ENCODE measurements at places on chromosomes 3 and 15.
A peak's percentile ranks its signal among the peaks of the same experiment; 100 is the strongest.

- no peak for DNase-seq
These were observed 110.6 kb downstream of the ABI3BP start for GRCh38 chr3:100882571-100882984.

GRCh38 chr3:54630101-54630623 lies 297.7 kb downstream of the LRTM1 start:
- no peak for DNase-seq

GRCh38 chr3:134090031-134090430 lies 60.3 kb upstream of the SLCO2A1 start:
- DNase-seq = no peak

DNA sequence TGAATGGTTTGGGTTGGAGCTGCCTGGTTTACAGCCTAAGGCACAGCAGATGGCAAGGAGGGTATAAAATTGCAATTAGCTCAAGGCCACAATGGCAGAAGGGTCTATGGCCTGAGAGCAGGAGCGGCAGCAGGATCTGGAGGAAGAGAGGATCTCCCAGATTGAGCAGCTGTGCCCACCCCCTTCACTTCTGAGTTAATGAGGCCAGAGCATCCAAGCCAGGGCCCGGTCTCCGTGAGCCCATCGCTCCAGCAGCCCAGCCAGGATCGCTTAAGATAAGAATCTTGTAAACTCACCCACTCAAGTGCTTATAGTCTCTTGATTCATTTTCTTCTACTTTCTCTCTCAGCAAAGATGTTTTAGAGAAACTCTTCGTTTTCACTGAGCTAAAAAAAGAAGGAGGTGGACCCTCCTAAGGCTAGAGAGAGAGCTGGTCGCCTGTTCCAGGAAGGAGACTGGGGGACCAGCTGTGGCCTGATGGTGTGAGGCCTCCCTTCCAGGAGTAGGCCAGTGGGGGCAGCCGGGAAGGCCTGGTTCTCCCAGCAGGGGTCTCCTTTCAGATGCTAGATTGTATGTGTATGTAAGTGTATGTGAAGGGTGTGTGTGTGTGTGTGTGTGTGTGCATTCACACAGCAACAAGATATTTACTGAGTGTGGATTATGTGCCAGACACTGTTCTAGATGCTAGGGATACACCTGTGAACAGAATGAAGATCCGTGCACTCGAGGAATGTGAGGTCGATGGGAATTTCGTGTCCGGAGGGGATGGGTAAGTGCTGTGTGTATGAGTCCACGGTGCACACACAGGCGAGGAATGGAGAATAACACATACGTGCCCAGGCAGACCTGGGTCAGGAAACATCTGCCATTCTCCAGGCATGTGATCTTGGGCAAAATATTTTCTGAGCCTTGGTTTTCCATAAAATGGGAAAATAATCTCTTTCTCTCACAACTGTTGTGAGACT lies 18.6 kb downstream of the MAGEF1 start:
- no peak for DNase-seq

GRCh38 chr15:78930577-78931388 lies 14.1 kb downstream of the CTSH start:
- no peak for DNase-seq

- DNase-seq = no peak
These were observed 28.0 kb downstream of the PSTPIP1 start for GRCh38 chr15:77022646-77023575.

DNA sequence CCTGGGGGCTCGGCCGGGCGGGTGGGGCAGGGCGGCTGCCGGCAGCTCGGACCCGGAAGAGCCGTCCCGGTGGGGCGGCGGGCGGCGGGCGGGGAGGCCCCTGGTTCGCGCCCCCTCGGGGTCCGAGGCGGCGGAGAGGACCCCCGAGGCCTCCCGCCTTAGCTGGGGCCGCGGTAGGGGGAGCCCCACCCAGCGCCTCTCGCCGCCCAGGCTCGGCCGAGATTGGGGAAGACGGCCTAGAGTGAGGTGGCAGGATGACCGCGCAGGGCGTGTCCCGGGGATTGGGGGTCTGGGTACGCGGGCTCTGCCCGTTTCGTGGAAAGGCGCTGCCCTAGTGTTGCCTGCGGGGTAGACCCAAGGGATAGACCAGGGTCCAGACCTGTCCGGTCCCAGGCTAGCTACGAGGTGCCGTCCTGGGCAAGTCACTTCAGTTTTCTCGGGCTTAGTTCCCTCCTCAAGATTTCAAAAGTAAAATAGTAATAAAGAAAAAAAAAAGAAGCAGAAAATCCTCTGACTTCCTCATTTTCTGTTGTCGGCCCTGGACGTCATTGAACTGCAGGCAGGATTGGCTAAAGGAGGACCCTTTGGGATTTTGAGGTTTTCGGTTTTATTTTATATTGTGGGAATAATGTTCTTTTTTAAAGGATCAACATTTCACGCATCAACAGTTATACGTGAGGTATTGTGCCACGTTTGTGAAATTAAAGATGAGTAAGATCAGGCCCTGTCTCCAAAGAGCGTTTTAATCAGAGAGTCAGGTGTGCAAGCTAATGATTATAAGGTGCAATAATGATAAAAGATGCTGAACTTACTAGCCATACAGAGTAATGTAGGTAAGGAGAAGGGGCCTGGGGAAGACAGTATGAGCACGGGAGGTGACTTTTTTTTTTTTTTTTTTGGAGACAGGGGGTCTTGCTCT lies 679 bp downstream of the IQGAP1 start:
- peak; percentile 65 for DNase-seq

DNA sequence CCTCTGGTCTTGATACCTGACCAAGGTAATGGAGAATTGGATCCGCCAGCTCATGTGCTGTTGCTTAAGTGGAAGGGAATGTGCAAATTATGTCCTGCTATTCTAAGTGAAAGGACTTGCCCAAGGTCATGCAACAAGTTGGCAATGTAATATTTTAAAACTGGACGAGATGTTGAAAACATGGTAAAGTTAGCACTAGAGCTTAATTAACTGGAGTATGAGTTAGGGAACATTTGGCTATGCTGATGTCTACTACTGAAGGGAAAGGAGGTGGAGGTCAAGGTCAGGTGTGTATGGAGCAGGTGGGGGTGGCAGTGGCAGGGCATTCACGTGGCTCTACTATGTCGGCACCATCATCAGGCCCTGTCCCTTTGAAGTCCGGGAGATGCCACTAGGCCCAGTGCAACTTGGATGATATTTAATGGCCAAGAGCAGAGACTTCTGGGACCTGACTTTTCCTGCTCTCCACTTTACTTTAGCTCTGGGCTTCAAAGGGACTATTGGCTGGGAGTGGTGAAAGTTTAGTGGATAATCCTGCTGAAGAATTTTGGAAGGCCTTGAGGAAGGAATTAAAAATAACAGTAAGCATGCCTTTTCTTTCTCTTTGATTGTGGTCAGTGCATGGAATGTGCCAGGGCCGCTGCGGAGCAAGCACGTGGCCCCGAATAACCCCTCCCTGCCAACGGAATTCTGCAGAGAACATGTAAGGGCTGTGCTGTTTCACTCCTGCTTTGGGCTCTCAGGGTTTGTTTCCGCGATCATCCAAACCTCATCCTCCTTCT lies 14.9 kb downstream of the SMAD3 start:
- DNase-seq = no peak

- DNase-seq = no peak
These were observed 51.6 kb upstream of the SMAD6 start for GRCh38 chr15:66650433-66650832.

DNA sequence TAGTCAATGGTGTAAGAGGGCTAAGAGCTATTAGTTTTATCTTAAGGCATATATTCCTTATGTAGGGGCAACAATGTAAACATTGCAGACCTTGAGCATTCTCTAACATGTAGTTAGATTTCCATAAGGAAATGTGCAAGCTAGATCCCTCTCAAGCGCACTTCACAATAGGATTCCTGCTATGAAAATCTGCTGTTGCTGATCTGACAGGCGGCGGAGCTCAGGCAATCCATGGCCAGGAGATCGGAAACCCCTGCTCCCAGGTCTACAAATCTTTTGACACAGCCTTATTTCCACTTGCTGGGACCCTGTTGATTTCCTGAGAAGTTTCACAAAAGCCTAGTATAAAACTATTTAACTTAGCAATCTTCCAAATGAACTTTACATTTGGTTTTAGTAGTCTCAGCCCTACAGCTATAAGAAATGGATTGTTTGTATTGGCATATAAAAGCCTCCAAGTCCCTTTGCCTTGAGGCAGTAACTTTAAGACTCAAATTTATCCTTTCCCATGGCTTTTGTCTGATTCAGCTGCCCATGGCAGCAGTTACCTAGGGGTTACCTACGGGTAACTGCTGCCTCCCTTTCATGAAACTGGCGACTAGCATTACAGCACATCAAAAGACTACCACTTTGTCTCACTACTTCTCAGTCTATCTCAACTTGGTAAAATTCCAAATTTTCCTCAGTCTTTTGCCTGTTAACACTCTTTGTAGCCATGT lies 22.7 kb downstream of the TRA2B start:
- no peak for DNase-seq

- DNase-seq = no peak
These were observed 5.3 kb upstream of the BCL6 start for GRCh38 chr3:187750513-187751123.

GRCh38 chr3:60674870-60675269 lies 576.4 kb downstream of the FHIT start:
- no peak for DNase-seq

- DNase-seq = no peak
These were observed 35.2 kb upstream of the PLSCR5 start for GRCh38 chr3:146640361-146640760.

GRCh38 chr3:168926426-168926825 lies 737.1 kb downstream of the MECOM start:
- DNase-seq = no peak

DNA sequence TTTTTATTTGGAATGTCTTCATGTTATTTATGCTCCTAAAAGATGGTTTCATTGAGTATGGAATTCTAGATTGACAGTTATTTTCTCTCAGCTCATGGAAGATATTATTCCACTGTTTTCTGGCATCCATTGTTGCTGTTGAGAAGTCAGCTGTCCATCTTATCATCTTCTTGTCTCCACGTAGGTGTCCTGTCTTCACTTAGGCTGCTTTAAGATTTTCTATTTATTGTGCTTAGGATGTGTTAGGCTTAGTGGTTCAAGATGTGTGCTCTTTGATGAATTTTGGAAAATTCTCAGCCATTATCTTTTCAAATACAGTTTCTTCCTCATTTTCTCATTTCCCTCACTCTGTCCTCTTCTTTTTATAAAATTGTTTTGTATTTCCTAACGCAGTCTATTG lies 52.0 kb downstream of the SNRK start:
- no peak for DNase-seq

DNA sequence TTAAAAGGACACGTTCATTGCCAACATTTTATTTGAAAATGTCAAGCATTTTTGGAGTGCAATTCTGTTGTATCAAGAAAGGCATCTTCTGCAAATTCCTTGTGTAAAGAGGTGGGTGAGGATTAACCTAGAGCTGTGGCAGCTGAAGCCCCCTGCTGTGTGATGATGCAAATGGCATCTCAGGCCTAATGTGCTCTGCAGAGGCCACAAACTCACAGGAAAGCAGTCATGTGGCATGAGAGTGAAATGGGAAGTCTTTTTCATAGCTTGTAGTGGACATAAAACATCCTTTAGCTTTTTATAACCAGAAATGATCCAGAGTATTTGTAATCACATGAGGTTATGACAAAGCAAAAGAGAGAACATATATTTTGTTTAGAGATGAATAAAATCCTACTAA lies 6.4 kb downstream of the CADM2 start:
- no peak for DNase-seq

GRCh38 chr3:53695324-53695690 lies 150.9 kb downstream of the CHDH start:
- DNase-seq = no peak

DNA sequence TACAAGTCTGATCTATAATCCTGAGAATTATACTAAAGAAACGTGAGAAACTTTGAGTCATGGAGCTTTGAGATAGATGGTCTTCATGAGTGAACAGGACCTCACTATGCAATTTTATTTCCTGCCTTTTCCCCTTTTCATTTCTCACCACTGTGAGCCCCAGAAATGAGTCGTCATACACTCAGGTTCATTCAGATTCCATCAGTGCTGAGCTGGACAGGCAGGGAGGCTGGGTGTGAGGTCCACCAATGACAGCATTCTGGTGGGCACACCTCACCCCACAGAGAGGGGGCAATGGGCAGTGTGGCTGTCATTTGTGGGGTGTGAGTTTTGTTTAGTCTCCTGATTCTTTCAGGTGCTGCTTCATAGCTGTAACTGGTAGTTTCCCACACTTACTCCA lies 16.9 kb downstream of the TIGIT start:
- DNase-seq = no peak

DNA sequence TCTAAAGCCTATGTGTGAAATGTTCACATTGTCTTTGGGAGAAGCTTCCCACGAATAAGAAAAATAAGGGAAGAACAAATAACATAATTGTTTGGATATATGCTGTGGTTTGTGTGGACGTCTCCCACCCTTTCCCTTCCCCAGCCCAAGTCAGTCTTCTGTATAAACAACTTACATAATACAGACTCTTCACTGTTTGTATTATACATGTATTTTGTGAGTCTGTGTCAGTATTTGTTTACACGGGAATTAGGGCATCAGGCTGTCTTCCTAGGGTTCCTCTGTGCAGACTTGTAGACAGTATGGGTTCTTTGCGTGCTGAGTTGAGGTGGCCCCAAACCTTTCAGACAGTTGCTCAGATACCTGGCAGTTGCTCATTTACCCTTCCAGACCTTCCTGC lies 103.4 kb downstream of the IGF1R start:
- no peak for DNase-seq

GRCh38 chr3:134864636-134865035 lies 69.6 kb downstream of the EPHB1 start:
- DNase-seq = no peak

DNA sequence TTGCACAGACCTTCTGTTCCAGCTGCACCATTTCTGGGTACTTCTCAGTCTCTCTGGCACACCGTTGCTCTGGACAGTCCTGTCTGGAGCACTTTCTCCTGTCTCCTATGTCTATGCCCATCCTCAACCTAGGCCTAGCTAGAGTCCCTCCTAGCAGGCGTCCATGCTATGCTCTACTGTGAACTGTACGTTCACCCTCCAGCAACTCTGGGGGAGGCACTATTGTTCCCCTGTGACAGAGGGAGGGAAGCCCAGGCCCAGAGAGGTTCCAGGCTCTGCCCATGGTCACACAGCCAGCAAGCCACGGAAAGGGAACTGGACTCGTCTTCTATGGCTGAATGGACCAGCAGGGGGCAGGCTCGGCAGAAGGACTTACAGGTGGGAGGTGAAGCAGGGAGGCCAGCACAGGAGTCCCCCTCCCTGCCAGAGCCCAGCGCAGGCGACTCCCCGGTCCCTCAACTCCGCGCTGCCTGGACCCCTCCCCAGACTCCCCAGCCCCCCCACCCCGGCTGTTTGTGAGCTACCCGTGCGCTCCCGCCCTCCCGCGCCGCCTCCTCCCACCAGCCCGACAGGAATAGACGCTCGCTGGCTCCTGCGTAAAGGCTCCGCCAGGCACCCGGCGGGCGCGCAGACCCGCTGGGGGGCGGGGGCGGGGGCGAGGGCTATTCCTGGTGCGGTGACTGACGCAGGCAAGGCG lies 1.7 kb upstream of the LINGO1 start:
- DNase-seq = peak; percentile 35

GRCh38 chr3:148084931-148085330 lies 612.8 kb upstream of the AGTR1 start:
- DNase-seq = peak; percentile 3

GRCh38 chr3:99934975-99935797 lies 117.5 kb downstream of the CMSS1 start:
- DNase-seq = no peak
